ENCODE measurements at places on chromosomes 4 and X.

DNA sequence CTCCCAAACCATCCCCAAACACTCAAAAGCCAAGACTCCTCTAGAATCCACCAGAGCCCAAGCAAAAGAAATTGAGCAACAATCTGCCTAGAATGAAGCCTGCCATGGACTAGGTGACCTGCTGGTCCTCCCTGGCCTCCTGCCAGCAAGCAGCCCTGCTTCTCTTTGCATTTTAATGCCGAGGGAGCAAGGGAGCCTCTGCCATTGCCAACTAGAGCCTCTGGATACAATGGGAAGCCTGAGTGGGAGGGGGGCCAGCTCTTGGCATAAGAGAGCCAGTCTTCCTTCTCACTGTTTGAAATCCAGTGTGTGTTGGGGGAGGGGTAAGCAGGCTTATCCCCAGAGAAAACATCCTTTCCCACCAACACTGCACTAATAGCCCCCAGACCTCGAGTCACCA is 1.5 kb upstream of the GDPD2 start:
- DNase-seq = no peak

DNA sequence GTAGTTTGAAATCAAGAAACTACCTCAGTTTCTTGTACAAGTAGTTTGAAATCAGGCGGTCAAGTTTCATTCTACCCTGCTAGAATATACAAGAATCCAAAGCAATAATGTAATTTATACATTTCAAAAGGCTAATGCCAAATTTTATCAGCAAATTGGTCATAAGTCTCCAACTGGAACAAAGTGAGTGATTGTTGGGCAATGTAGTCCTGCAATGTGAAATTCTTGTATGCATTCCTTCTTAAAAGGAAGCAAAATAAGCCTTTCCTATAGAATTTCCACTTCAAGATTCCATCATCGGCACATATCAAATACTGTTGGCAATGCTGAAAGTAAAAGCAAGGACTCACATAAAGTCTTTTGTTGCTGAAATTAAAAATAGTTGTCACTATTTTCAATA is 334.9 kb downstream of the IL1RAPL1 start:
- no peak for DNase-seq

DNA sequence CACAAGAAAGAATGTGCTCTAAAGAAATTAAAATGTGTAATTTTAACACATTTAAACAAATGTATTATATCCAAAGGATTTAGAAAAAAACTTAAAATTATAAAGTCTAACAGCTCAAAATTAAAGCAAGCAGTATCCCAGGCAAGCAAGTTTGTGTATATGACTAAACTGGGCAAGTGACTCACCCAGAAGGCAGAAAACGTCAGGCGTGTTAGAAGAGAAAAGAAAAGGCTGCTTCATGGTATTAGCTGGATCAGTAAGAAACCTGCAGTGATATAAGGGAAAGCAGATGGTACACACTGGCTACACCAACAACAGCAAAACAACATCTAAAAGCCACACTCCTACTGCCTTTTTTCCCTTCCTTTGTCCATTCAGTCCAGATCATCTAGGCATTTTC is 250.6 kb upstream of the NDST3 start:
- DNase-seq = peak; percentile 57

DNA sequence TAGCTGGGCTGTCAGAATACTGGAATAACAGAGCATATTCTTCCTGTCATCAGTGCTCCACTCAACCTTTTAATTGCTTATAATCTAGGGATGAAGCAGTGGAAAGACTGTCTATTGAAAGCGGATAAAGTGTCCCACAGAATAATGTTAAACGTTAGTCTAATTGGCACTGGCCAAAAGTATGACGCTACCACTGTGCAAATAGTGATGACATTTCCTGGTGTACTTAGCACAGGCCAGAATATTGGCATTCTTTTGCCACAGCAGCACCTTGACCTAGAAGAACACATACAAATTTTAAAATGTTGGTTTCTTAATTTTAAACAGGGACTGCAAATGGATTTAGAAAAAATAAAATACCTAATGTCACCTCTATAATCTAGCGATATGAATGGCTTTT is 635.2 kb upstream of the SPANXN1 start:
- no peak for DNase-seq

DNA sequence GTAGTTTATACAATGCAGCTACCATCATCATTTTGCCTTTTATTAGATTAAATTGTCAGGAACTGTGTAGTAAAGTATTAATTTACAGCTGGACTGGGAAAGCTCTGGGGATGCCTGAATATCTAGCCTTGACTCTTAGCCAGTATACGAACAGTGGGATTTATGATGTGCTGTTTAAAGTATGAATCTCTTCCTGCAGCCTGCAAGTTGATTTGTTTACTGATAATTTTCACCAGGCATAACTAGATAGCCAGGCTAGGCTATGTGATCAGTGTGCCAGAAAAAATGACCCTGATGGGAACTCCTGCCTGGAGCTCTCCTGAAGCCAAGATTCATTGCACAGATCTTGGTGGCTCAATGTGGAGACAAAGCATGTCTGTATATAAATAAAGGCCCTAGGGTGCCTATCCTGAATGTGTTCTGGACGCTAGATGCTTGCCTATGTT is 119.2 kb downstream of the SCLT1 start:
- peak; percentile 30 for DNase-seq

DNA sequence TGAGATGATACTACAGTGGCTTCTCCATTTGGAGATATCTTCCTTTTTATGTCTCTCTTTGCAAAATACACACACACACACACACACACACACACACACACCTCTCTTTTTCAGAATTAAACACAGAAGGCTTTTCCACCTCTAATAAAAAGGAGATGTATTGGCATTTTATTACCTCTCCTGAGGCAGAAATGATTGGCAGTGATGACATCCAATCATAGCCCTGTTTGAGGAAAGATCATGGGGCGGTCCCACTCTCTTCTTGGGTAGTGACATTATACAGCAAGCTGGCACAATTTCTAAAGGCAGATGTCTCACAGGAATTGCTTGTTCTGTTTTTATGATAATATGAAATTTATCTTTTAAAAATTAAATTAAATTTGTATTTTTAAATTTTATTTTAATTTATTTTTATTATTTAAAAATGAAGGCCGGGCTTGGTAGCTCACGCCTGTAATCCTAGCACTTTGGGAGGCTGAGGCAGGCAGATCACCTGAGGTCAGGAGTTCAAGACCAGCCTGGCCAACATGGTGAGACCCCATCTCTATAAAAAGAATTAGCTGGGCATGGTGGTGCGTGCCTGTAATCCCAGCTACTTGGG is 15.6 kb downstream of the CHRNA9 start:
- peak; percentile 10 for DNase-seq

DNA sequence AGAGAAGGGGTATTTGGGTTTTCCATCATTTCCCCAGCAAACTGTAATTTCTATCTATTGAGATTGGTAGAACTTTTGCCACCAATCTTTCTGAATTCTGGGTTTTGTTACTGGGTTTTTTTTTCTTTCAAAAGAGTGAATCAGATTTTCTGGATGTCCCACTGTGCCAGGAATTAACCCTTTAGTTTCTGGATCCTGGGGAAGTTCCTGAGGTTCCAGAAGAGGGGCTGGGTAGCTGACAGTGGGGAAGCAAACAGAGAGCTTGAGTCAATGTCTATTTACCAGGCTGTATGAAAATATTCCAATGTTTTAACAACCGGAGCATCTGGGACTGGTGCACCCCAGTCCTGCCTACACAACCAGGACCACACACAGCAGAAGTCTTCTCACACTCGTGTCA is 25.8 kb upstream of the SOD3 start:
- no peak for DNase-seq

DNA sequence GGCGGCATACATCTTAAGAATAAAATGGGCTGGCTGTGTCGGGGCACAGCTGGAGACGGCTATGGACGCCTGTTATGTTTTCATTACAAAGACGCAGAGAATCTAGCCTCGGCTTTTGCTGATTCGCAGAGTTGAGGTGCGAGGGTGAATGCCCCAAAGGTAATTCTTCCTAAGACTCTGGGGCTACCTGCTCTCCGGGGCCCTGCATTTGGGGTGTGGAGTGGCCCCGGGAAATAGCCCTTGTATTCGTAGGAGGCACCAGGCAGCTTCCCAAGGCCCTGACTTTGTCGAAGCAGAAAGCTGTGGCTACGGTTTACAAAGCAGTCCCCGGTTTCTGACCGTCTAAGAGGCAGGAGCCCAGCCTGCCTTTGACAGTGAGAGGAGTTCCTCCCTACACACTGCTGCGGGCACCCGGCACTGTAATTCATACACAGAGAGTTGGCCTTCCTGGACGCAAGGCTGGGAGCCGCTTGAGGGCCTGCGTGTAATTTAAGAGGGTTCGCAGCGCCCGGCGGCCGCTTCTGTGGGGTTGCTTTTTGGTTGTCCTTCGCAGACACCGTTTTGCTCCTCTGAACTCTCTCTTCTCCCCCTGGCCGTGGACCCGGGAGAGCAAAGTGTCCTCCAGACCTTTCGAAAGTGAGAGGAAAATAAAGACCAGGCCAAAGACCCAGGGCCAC is 1.9 kb downstream of the SHOX start:
- DNase-seq = no peak

GRCh38 chr4:159428975-159429692 is 326.3 kb downstream of the RAPGEF2 start:
- no peak for DNase-seq

- DNase-seq = peak; percentile 76
Measured at GRCh38 chr4:174358829-174359228, 75.1 kb downstream of the CEP44 start.

DNA sequence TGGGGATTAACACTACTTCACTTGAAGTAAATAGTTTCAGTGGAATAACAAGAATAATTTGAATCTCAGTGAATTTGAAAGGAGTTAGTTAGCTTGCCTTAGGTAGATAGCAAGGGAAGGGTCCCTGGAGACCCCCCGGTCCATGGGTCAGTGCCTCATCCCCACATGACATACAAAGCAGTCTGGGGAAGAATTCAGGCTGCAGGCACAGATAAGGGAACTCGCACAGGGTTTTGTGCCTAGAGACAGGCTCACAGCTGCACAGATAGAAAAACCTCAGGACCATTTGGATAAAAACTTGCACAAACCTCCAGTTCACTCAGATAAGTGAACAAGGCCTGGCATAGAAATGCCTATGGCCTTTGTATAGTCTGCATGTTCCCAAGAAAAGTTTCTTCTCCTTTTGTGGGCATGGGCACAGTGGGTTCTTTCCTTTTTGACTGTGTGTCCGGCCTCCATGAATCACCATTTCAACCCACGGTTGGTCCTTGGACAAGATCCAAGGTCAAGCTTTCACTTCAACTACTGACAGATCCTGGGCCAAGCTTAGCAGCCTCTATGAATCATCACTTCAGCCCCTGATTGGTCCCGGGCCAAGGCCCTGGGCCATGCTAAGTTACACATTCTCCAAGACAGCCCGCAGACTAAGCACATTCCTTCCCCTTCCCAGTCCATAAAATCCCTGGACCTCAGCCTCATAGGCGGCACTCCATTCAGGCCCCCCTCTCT is 108.3 kb upstream of the KLHL4 start:
- DNase-seq = peak; percentile 70

DNA sequence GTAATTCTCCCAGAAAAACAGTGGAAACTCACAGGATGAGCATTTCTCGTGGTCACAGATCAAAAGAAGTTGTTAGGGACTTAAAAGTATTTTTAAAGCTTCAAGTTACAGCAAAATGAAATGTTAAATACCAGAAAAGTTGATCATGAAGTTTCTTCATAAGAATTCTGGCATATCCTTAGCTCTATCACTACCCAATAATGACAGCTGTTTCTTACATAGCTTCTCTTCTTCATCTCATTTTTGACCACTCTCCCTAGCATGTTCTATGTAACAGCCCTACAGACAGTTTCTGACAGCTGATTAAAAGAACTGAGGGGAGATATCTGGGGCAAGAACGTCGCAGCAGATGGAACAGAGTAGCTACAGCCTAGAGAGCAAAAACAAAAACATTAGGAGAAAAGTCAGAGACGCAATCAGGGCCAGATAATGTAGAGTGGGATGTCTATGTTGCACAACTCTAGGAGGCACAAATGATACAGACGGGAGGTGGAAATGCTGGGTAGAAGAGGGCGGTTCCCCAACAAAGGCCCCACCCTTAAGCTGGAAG is 108.7 kb downstream of the CORIN start:
- DNase-seq = peak; percentile 12

- peak; percentile 55 for DNase-seq
Measured at GRCh38 chr4:24470666-24471485, 113.5 kb downstream of the DHX15 start.

DNA sequence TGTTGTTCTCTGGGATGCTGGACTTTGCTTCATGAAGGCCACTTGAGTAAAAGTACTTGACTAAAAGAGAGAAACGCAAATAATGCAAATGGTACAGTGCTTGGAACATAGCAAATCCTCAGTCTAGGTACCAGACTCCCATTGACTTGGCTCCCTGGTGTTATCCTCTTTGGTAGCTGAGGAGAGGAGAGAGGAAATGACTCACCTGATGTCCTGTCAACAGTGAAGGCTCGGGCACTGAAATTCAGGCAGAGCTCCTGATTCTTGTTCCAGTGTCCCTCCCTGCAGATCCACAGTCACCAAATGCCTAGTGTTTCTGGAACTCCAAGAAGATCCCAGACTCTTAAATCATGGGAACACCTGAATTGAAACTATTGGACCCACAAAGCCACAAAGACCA is 22.5 kb upstream of the TCEAL4 start:
- DNase-seq = no peak

DNA sequence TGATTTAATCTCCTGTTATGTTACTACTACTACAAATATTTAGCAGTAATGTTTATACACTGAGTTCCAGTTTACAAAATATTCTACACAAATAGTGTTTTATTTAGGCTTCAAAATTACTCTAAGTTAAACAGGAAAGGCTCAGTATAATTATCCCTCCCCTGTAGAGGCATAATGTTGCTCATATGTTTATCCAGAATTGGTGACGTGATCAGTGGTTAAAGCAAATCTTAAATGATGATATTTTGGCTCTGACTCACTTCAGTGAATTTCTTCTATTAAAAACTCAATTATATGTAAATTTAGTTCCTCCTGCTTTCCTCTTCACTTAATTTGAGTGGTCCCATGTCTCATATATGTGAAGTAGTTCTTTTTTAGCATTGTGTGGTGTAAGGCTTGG is 438.5 kb downstream of the ADGRL3 start:
- DNase-seq = peak; percentile 28

DNA sequence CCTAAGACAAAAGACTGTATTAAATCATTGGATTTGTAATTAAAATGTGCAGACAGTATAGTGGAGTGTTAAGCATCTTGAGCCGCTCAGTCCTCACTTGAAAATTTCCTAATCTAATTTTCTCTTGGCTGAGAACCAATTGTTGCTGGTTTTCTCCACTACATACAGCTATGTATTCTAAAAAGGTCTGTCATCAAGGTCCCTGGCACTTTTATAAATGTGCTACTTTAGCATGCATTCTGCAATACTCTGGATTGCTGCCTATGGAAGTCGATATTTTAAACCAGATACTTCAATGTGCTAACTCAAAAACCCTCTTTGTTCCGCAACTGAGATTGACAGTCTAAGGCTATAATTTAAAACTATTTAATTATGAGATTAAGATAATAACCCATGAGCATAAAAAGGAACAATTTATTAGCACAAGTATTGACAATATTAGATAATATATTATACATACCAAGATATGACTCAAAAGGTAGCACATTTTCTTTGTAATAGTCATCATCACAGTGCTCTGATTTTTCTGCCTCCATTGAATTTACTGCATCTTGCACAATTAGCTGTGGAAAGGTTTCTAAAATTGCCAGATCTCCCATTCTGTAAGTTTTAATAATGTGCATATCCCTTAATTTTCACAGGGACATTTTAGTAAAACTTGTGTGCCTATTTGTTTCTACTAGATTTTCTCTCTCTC is 815.1 kb downstream of the ADGRL3 start:
- peak; percentile 53 for DNase-seq

All from fibroblast of skin of right quadriceps (primary cell).